ENCODE measurements at places on chromosomes 6 and 20.

DNA sequence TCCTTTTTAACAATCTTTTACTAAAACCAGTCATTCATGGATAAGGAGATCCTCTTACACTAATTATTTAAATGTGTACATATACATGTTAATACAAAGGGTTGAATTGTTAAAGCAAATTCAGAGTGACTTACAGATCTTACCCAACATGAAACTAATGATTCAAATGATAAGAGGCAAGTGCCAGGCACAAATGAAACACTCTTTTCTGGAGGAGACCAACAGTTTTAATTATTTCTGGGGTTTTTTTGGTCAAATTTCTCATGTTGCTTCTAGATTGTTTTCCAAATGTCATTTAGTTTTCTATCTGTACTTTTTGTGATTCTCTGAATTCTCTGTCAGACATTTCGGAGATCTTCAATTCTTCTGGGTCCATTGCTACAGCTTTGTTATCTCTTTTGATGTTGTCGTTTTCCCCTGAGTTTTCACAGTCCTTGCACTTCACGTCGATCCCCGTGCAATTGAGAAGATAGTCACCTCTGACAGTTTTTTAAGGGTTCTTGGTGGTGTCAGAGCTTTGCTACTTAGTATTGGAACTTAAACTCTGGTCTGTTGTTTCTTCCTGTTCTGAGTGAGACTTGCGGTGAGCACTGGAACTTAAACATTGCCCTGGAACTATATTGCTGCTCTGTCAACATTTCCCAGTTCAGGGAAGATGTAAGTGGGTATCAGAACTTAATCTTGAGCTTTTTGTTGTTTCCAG is 23.2 kb downstream of the MAS1 start:
- DNase-seq, result no peak

DNA sequence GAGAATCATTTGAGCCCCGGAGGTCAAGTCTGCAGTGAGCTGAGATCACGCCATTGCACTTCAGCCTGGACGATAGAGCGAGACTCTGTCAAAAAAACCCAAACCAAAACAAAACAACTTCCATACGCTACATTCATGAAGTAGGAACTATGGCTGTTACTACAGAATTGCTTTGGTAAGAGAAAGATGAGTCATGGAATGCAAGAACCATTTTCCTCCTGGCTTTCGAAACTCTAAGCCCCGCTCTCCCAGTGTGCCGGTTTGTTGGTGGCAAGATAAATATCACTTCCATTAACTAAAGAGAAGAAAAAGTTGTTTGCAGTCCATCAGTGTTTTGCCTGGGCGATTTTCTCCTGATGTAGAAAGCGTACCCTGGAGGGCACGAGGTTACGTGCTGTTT is 61.3 kb downstream of the ZDHHC14 start:
- DNase-seq, result no peak

DNA sequence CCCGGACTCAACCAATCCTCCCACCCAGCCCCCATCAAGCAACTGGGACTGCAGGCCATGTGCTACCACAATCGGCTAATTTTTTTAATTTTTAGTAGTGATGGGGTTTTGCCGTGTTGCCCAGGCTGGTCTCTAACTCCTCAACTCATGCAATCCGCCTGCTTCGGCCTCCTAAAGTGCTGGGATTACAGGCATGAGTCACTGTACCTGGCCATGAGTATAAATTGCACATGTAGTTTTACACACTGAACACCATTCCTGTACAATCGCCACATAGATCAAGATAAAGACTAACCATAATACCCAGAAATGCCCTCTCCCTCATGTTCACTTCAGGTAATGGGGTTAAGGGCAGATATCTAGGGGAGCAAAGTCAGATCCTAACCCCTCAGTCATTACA is 26.4 kb downstream of the TRPC4AP start:
- no peak for DNase-seq

DNA sequence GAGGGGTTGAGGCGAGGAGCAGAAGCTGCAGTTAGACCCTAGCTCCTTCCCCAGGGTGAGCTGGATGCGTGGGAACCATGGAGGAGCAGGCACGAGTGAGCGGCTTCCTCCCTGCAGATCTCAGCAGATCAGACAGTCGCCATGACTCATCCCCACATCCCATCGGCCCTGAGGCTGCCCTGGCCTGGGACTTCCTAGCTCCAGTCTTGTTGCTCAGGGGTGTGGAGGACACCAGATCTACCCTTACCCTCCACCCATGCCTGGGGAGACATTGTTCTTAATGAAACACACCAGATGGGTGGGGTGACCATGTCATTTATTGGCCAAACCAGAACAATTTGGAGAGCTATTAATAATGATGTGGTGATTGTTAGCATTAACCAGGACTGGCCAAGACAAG is 36.3 kb upstream of the TGM2 start:
- no peak for DNase-seq

- DNase-seq, result no peak
Observed at GRCh38 chr6:77633471-77633870, 19.4 kb upstream of the MEI4 start.

- no peak for DNase-seq
Observed at GRCh38 chr20:6480328-6481200, 286.9 kb upstream of the BMP2 start.

DNA sequence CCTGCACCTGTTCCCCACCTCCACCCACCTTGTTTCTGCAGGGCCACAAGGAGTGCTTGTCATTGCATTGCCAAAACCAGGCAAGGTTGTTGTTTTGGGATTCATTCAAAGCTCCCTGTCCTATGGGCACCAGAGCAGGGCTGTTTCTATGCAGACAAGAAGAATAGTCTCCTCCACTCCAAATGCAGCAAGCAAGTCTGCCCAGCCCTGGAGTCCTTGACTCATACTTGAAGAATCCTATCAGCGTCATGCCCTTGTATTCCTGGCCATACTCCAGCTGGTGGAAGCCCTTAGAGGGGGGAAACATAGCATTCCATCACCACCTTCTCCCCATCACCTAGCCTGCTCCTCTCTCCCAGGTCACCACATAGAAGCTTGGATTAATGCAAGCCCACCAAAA is 145.3 kb upstream of the ECI2 start:
- no peak for DNase-seq

- no peak for DNase-seq
Observed at GRCh38 chr20:52446421-52447224, 255.0 kb upstream of the ZFP64 start.

GRCh38 chr6:116390581-116390980 is 19.8 kb downstream of the DSE start:
- no peak for DNase-seq

GRCh38 chr6:33197431-33198048 is 2.9 kb downstream of the RXRB start:
- DNase-seq, result no peak

DNA sequence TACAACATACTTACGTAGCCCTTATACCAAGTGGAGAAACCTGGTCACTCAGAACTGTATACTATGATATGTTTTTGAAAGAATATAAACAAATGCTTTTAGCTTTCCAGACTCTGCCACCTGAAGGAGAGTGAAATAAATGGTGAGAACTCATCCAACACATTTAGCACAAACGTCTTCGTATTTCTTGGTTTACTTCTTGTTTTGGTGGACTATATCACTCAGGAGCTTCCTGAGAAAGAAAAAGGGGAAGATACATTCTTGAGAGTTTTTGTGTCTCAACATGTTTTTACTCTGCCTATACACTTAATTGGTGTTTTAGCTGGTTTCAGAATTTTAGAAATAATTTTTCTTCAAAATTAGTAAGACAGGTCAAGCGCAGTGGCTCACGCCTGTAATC is 19.4 kb upstream of the CTAGE9 start:
- DNase-seq, result no peak

- no peak for DNase-seq
Observed at GRCh38 chr20:19022791-19023448, 189.5 kb upstream of the SLC24A3 start.

DNA sequence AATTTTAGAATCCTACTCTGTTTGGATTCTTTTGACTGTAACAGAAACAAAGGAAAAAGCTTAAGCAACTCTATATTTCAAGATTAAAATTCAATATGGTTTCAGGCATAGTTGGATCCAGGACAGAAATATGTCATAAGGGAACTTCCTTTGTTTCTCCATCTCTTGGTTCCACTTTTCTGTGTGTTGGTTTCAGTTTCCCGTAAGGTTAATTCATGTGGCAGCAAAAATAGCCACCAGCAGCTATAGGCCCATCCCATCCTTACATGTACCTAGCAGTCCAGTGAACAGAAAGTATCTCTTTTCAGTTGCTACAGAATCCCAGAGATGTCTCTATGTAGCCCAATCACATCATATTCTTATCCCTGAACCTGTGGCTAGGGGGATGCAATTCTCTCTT is 8.8 kb upstream of the FAM8A1 start:
- DNase-seq, result no peak

All from brain pericyte (primary cell).